Activated T-cell treated with anti-CD3 and anti-CD28 coated beads, Interleukin-2, amount 50 U/mL, for 72 hours (primary cell): ENCODE measurements at places on chromosomes 1 and 21. TPM values are rescaled to one million over a fixed set of nuclear protein-coding genes. Genes with fewer than 3 reads are reported as not detected.

GRCh38 chr1:168410464-168410863 lies 129.8 kb downstream of the TBX19 start:
- DNase-seq: no peak

GRCh38 chr1:48853006-48853405 lies 76.3 kb upstream of the BEND5 start:
- no peak for DNase-seq

Gene PDZK1
- 0.41 TPM for total RNA-seq

GRCh38 chr1:54112705-54113368 lies 40.0 kb downstream of the CDCP2 start:
- no peak for DNase-seq

DNA sequence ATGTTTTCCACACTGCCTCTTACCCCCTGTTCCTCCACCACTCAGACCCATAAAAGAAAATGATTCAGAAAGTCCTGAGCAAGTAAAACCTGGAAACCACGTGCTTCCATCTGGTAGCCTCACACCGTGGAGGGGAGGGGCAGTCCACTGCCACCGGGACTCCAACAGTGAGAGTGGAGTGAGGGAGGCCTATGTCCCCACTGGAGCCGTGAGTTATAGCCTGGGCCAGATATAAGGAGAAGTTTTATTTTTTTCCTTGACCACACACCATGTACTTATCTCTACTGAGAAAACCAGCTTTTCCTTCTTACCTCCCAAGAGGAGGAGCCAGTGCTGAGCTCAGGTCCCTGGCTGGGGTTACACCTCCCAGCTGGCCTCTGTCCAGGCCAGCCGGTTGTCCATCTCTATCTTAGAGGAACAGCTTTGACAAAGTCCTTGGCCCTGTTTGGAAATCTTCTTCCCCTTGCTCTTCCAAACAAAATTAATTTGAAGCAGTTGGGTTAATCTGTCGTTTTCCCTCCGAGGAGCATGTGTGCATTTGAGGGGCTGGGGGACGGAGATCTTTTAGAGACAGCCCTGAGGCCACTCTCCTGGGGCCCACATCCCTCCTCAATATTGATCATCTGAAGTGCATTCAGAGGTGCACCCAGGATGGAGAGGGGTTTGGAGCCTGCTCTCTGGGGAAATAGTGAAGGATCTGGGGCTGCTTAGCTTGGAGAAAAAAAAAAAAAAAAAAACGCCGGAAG lies 49.1 kb upstream of the SERBP1 start:
- DNase-seq: peak; percentile 9

DNA sequence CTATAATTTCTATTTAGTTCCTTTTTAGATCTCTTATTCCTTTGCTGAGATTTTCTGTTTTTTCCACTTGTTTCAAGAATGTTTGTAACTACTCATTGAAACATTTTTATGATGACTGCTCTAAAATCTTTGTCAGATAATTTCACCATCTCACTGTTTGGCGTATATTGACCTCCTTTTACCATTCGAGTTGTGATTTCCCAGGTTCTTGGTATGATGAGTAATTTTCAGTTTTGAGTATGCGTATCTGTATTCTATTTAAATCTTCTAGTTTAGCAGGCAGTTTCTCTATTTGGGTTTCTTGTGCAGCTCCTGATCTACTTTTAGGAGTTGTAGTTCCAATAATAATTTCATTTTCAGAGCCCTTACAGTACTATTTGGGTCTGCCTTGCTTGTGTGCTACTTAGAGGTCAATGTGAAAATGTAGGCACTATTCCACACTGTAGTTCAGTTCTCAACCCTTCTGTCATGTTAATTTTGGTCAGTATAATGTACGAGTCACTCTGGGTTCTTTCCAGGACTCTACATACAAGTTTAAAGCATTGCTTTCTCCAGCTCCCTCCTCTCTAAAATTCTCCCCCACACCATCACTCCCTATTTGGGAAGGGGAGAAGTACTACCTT lies 115.5 kb downstream of the ACBD6 start:
- DNase-seq: no peak

DNA sequence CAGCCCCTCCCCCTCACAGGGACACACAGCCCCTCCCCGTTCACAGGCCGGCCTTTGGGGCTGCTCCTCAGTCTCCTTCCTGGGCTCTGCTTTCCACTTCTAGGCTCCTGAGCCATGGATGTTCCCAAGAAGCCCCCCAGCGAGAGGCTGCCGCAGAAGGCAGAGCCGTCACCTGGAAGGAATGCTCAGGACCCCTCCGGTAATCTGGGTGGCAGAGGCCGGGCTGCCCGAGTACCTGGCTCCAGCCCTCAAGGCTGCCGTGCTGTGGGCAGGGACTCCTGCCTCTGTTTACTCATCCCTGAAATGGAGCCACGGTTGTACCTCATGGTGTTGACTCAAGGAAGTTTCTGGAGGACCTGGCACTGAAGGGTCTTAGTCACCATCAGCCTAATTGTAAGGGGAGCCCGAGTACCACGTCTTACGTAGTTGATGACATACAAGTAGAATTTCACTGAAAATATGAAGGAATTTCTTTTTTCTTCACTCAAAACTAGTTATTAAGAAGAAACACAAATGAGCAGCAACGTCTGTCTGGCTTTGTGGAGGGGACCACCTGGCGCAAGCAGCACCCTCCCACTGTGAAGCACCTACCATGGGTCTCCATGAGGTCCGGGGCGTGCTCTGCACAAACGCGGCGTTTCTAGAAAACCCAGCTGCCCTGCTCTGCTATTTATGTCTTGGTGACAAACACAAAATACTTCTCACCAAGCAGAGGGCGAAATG lies 33.7 kb downstream of the PRDM15 start:
- DNase-seq: no peak

Gene XCL2
- total RNA-seq: 51.0 TPM

DNA sequence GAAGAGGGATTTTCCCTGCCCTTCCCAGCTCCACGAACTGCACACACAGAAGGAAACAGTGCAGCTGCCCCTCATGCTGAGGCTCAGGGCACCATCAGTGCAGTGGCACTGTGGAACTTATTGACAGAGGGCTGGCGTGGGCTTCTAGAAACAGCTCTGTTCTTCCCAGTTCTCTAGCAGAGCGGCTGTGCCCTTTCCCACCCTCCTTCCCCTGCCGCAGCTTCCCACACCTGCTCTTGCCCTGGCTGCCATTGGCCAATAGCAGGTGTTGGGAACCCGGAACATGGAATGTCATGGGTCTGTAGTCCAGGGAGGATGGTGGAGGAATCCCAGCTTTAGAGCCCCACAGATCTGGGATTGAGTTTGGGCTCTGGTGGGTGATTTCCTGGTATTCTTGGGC lies 343.8 kb downstream of the RPS6KC1 start:
- no peak for DNase-seq

DNA sequence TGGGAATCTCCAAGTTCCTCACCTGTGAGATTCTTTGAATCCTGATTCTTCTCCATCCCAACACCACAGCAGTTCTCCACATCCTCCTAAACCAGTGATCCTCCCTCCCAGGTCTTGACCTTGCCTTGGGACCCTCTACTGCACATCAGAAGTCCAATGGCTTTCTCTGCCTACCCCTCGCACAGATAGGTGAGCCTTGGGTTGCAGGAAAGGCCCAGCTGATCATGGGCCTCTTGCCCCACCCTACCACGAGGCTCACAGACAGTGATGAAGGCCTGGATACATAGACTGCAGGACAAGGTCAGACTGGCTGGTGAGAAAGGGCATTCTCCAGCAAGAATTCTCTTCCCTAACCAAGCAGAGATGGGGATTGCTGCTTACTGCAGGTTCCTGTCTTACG lies 825 bp downstream of the FABP3 start:
- DNase-seq: no peak

Gene MAP1LC3C
- total RNA-seq: not detected

DNA sequence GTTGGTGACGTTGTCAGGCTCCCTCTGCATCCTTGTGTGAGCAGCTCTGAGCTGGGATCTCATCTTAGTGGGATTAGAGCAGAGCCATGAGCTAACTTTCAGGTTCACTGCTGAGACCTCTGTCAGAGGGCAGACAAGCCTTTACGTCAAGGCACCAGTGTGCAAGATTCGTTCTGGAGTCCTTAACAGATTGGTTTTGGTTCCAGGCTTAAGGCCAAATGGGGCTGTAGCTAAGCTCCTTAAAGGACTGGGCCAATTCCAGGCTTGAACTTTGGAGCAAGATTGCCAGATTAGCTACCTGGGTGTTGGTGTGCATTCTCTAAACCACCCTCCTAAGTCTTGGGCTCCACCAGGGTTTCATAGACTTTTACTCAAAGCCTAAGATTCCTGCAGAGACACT lies 52.6 kb upstream of the PDC start:
- no peak for DNase-seq

Gene GADD45A
- 113 TPM for total RNA-seq

Gene DPT
- not detected for total RNA-seq

GRCh38 chr21:26977746-26978145 lies 10.9 kb upstream of the ADAMTS5 start:
- DNase-seq: no peak

- DNase-seq: no peak
Observed at GRCh38 chr1:211013346-211014240, 120.4 kb downstream of the KCNH1 start.

Gene RORC
- 10.3 TPM for total RNA-seq

- DNase-seq: no peak
Observed at GRCh38 chr1:172789840-172790239, 130.9 kb downstream of the FASLG start.

Gene UBASH3A
- 54.5 TPM for total RNA-seq

Gene PODN
- not detected for total RNA-seq

DNA sequence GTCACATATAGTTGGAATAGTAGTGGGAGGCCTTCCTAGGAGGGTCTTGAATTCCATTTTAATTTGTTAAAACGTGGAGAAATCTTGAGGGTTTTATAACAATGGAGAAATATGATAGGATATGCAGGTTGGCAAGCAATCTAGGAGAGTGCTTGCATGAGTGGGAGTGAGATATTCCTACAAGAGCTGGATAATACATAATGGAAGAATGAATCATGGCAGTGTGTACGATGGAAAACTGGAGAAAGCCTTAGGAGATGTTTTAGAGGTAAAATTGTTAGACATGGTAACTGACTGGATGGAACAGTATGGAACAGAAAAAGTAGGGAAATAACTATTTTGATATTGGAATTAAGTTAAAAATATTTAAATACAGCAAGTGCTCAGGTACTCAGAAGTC lies 352.4 kb downstream of the PTBP2 start:
- DNase-seq: no peak

DNA sequence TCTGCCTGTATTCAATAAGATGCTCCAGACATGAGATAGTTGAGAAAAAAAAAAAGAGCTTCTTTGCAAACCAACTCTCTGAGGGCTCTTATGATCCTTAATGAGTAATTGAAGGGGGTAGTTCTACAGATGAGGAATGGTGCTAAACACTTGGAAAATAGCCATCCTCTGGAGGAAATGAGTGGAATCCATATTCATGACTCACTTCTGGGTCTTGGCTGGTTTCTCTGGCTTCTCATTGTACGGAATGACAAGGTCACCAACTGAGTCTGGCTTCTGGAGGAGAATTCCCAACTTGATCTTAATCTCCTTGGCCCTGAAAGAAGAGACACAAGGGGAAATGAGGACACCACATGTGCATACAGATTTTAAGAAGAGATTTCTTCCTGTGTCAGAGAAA lies 34.7 kb downstream of the RGS5 start:
- DNase-seq: no peak

GRCh38 chr1:168623831-168624230 lies 47.4 kb downstream of the XCL1 start:
- DNase-seq: no peak

Gene CRYBG2
- total RNA-seq: 2.3 TPM

Gene TRABD2B
- total RNA-seq: not detected

Gene PINK1
- total RNA-seq: 9.0 TPM

DNA sequence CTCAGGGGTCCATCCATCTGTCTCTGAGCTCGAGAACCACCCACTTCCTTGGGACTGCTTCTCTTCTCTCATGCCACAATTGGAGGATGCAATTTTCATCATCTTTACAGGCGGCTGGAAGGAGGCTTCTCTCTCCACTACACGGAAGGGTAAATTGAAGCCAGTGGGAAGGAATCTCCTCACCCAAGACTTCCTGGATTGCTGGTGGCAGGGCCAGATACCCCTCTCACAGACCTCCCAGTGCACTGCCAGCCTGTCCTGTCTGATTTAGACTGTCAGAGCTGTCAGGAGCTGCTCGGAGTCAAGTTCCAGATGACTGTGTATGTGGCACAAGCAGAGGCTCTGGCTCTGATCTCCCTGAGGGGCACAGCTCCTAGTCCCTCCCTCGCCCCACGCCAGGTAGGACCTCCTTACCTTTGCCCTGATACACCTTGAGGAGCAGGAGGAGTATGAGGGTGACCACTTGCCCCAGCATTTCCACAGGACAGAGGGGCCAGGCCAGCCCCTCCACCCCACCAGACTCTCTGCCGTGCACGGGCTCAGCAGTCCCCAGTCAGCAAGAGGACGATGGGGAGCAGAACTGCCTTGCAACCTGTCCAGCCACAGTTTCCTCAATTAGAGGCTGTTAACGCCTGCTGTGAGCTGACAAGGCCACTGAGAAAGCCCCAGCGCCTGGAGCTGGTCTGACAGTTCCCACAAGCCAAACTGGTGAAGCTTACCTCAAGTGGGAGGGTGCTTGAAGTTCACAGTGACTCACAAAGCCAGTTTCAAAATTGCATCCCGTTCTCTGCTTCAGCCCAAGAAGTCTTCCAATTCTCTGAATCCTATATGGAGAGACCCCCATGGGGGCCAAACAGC lies at the start of gene CD244:
Gene CD244, minus strand, starts transcription at position 685 of the 858 bp plus-strand sequence. Its CDS starts 210 bp downstream, at position 475.
- DNase-seq: peak; percentile 66

Gene CFAP126
- total RNA-seq: 0.76 TPM

DNA sequence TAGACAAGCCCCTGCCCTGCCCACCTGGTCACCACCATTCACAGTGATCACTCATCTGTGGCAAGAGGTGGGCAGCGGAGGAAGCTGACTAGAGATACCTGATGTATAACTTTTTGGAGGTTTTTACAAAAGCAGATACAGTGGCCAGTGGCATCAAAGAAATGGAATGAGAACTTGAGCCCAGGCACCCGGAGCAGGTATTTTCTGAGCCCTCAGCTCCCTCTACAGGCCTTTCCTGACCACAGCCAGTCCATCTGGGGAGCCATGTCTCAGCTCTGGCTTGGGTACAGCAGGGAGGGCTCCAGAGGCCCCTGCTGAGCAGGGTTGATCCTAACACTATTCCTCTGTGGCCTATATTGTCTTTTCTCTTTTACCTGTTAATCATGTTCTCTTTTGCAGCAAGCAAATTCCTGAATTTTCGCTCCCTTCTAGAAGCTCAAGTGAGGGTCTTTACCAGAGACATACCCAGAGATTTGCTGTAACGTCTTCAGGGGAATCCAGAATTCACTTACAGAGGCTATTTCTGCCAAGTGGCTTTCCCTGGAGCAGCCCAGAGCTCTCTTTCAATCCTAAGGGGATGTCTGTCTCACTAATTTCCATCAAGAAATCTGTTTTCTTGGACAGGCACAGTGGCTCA lies 27.3 kb downstream of the GPR157 start:
- peak; percentile 21 for DNase-seq
